ENCODE measurements at places on chromosomes 5 and 9.

GRCh38 chr5:132666310-132667123 lies 7.3 kb upstream of the IL4 start:
- DNase-seq, result no peak

- DNase-seq, result no peak
These were observed 2.9 kb upstream of the NPDC1 start for GRCh38 chr9:137048655-137049543.

- DNase-seq, result peak; percentile 91
These were observed 66.0 kb upstream of the KLF9 start for GRCh38 chr9:70480405-70480980.

DNA sequence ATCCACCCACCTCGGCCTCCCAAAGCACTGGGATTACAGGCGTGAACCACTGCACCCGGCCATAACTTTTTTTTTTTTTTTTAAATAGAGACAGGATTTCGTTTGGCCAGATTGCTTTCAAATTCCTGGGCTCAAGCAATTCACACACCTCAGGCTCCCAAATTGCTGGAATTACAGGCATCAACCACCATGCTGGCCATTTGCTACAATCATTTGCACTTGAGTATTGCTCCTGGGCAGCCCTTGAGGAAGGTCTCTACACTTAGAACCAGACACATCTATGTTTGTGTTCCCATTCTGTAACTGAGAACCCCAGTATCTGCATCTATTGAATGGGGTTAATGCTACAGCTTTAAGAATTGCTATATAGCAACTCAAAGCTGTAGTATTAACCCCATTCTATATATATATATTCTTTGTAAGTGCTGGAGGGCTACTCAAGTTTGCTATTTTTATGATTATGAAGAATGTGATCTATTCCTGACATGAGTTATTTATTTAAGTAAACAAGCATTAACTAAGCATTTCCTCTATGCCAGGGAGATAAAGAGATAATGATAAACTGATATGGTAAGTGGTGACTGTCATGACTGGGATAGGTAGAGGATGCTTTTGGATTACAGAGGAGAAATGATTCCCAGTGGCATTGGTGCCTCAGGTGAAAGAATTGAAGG lies 496.5 kb upstream of the TNC start:
- no peak for DNase-seq

- peak; percentile 39 for DNase-seq
These were observed at the start of the genes ITGA1 and PELO for GRCh38 chr5:52787600-52788504. Gene ITGA1, plus strand, starts transcription at chr5:52787916. Its CDS starts 438 bp downstream, at chr5:52788354. Gene PELO, plus strand, starts transcription at chr5:52787916. Its CDS starts 12,479 bp downstream, at chr5:52800395.

GRCh38 chr5:142602720-142603245 lies 83.1 kb downstream of the FGF1 start:
- no peak for DNase-seq

GRCh38 chr5:168903061-168903460 lies 323.9 kb upstream of the PANK3 start:
- DNase-seq, result no peak

DNA sequence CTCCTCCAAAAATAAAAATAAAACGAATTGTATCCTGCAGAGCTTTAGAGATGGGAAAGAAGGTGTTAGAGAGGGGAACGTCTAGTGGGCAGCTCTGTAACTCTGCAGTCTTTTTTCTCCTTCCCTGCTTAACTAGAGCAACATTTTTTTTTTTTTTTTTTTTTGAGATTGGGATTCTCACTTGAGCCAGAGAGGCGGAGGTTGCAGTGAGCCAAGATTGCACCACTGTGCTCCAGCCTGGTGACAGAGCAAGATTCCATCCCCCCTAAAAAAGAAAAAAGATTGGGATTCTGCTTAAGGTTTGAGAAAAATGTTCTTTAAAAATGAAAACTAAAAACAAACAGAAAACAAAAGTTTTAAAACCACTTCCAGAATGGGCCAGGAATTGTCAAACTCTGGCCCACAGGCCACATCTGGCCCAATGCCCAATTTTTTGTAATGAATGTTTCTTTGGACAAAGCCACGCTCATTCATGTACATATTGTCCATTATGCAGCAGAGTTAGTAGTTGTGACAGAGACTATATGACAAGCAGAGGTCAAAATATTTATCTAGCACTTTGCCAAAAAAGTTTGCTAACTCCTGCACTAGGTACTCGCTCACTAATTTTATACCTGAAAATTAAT lies 98.5 kb downstream of the ZCCHC7 start:
- no peak for DNase-seq

DNA sequence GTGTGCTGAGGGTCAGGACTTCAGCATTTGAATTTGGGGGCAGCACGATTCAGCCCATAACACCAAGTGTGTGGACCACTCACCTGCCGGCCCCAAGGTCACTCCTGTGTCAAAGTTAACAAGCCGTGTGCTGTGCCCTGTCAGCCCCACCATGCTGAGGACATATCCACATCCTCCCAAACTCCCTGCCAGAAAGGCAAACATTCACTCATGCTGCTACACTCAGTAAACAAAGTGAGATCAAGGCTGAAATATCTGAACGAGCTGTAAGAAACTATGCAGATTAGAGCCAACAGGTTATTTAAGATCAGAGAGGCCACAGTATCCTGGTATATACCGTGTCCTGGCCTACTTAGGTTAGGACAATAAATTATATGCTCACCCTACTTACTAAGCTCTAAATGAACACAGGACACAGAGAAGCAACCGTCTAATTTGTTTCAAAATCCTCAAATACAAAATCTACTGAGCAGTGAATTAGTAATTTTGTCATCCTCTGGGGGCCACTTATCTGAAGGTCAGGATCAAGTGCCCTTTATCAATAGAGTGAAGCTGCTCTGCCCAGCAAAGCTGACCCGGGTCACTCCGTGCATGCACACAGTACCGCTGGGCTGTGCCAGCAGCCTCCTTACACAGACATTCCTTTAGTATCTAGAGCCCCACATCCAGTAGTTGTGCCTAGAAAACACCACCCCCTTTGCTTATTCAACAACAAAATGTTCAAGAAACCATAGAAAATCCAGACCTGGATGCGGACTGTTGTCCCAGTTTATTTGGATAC lies 28.2 kb downstream of the RETREG1 start:
- no peak for DNase-seq

DNA sequence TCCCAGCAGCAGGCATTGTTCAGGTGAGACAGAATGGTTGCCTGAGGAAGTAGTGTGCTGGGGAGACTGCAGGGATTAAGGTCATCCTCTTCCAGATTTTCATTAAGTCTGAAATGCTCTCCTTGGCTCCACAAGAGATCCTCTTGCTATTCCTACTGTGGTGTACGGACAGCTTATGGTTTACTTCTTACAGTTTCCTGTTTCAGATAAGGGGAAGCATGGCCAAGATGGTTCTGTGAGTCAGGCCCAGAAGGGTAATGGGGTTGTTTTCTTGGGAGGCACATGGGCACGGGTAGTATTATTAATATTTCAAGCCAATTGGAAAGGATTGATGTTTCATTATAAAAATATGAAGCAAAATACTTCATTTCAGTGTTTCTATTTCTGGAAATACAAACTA lies 42.9 kb downstream of the GLRX start:
- DNase-seq, result no peak

- no peak for DNase-seq
These were observed 1.6 kb downstream of the SH2D3C start for GRCh38 chr9:127776924-127777289.
